ENCODE measurements at places on chromosomes 1 and 21.
A peak's percentile ranks its signal among the peaks of the same experiment; 100 is the strongest.

GRCh38 chr1:16248603-16249516 is 11.9 kb upstream of the CPLANE2 start:
- peaks cover 16% of the 10 kb centered on the region for H3K4me1 ChIP-seq
- no peak for DNase-seq
- peak overlapping the region; percentile 13 for H3K27ac ChIP-seq
- H3K27me3 ChIP-seq, result no peaks in the 10 kb centered on the region
- H3K4me3 ChIP-seq, result no peak overlapping the region
- H3K36me3 ChIP-seq, result peaks cover 20% of the 10 kb centered on the region

DNA sequence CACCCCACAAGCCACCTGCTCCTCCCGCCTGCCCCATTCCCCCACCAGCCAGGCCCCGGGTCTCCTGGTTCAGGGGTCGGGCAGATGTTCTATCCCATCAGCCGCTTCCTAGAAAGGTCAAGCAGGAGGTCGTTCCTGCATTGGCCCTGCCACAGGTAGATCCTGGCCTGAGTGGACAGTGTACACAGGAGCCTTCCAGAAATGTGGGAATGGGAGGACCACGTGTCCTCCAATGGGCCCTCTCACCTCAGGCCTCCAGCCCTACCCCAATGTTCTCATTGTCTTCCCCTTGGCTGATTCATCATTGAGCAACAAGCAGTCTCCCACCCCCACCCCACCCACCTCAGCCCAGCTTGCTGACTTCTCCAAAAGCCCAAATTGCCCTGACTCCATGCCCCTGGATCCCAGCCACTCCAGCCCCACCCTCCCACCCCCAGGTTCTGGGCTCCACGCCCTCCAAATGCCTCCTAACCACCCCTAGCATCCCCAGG is 2.1 kb downstream of the S100A16 start:
- H3K27ac ChIP-seq, result peak overlapping the region; percentile 98
- H3K27me3 ChIP-seq, result no peaks in the 10 kb centered on the region
- H3K4me1 ChIP-seq, result peaks cover 30% of the 10 kb centered on the region

DNA sequence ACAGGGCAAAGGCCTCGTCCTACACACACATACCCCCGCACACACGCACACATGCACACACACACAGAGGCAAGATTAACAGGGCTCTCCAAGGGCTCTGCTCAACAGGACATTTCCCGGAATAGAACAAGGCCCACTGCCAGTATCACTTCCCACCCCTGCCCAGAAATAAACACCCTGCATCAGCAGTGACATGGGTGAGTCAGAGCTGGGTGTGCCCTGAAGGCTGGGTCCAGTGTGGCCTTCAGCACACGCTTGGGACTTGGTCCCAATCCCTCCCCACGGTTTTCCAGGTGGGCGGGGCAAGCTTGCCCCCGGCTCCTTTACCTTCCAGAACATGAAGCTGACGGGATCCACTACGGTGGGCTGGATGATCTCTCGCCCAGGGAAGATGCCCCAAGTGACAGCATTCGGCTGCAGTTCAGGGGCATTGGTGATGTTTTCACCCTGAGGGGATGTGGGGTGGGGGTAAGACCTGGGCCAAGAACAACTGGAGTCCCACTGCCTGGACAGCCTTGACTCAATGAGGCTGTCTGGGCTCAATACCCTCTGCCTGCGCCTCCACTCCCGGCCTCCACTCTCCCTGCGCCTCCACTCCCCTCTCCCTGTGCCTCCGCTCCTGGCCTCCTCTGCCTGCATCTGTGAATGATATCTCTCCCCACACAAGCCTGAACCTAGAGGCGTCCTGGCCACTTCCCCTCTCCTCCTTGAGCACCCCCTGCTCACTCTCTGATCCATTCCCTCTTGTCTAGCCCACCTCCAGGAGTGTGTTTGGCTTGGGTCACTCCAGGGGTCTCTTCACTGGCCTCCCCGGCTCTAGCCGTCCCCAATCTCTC is 14.7 kb downstream of the MTHFR start:
- no peak for DNase-seq
- H3K27me3 ChIP-seq, result no peaks in the 10 kb centered on the region
- no peak overlapping the region for H3K4me3 ChIP-seq
- peaks cover 26% of the 10 kb centered on the region for H3K36me3 ChIP-seq

- H3K27ac ChIP-seq, result peak overlapping the region; percentile 3
- H3K27me3 ChIP-seq, result no peaks in the 10 kb centered on the region
- no peaks in the 10 kb centered on the region for H3K36me3 ChIP-seq
Observed at GRCh38 chr1:157965584-157965983, 27.9 kb upstream of the KIRREL1 start.

GRCh38 chr1:89812992-89813391 is 7.8 kb upstream of the LRRC8D start:
- no peaks in the 10 kb centered on the region for H3K36me3 ChIP-seq
- H3K27me3 ChIP-seq, result no peaks in the 10 kb centered on the region
- no peak overlapping the region for H3K27ac ChIP-seq

- no peak for DNase-seq
- no peak overlapping the region for H3K4me3 ChIP-seq
- H3K4me1 ChIP-seq, result no peaks in the 10 kb centered on the region
- H3K27me3 ChIP-seq, result no peaks in the 10 kb centered on the region
Observed at GRCh38 chr21:46368533-46369285, 44.8 kb downstream of the PCNT start.

DNA sequence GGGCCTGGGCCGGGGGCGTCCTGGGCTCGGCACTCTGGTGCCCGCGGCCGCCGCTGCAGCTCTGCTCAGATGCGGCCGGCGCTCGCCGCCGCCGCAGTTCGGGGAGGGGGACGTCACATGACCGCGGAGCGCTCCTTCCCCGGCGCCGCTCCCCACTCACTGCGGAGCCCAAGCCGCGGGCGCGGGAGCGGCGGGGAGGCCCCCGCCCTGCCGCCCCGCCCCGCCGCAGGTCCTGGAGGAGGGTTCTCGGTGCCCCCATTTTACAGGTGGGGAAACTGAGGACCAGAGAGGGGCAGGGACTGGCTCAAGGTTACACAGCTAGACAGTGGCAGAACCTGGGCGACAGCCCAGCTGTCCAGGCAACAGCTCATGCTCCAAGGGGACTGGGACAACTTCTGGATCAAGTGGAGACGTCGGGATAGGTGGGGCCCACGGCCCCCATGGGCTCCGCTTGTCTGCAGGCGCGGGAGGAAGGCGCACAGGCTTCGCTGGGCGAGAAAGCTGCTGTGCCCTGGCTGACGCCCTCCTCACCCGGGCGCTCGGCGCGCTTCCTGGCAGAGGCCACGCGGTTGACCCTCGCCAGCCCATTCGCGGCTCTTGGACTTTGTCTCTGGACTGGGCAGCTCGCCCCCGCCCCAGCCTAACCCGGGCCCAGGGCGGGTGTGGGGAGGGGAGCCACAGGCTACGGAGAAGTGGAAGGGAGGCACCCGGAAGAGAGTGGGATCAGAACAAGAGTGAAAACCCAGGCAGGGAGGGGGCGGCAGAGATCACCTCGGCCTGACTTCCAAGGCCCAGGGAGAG is at the start of gene RAP1GAP:
TSS of gene RAP1GAP (minus strand) at position 100 of the 801 bp plus-strand sequence. CDS start 49,325 bp downstream, outside the sequence.
- H3K36me3 ChIP-seq, result no peaks in the 10 kb centered on the region
- H3K4me1 ChIP-seq, result no peaks in the 10 kb centered on the region
- no peak within 1 kb of the TSS for H3K4me3 ChIP-seq
- no peak within 1 kb of the TSS for H3K27ac ChIP-seq
- H3K27me3 ChIP-seq, result peaks cover 17% of the 10 kb centered on the region

DNA sequence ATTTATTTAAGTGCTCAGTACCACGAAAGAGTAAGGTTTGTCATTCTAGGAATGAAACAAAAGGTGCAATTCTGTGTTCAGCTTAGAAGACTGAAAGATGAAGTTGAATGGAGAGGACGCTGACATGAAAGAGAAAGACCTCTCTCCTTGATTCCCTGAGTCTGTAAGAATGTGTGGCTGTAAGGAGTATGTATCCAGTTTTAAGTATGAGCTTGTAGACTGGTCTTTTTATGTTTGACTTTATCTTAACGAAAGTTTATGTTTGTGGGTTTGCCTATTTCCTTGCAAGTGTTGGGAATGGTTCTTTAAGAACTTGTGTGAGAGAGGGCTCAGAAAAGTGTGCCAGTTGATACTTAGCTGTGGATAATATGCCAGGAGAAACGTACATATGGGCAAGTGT is 1.4 kb downstream of the CHD1L start:
- DNase-seq, result no peak
- peaks cover 16% of the 10 kb centered on the region for H3K4me1 ChIP-seq
- H3K27me3 ChIP-seq, result no peaks in the 10 kb centered on the region
- peak overlapping the region; percentile 94 for H3K4me3 ChIP-seq

DNA sequence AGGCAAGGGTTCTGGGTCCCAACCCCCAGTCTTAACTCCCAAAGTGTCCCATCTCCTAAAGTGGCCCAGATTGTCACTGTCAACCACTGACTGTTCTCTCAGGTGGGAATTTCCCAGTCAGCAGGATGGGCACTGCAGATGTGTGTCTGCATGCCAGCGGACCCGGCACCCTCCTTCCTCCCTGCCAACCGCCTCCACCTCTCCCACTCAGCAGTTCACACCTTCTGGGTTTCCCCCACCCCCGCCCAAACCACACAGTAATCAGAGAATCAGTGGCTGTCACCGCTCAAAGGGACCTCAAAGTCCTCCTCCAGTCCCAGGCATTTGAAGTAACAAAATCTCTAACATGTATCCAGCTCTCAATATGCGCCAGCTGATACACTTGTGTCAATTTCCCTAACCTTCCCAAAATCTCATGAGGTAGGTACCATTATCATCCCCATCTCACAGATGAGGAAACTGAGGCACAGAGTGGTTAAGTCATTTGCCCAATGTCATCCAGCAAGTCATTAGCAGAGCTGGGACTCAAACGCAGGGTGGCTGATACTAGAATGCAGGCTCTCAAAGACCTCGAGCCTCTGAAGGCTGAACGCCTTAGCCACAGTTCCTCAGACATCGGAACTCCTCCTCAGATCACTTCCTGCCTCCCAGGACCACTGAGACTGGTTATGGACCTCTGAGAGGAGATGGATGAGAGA is 4.8 kb downstream of the RUNX3 start:
- peaks cover 54% of the 10 kb centered on the region for H3K27me3 ChIP-seq
- DNase-seq, result no peak
- no peak overlapping the region for H3K27ac ChIP-seq

- H3K4me3 ChIP-seq, result no peak overlapping the region
- no peaks in the 10 kb centered on the region for H3K27me3 ChIP-seq
- peak overlapping the region; percentile 98 for H3K27ac ChIP-seq
- peaks cover 39% of the 10 kb centered on the region for H3K4me1 ChIP-seq
- H3K36me3 ChIP-seq, result no peaks in the 10 kb centered on the region
Observed at GRCh38 chr1:8660411-8660828, 157.0 kb downstream of the RERE start.

- no peaks in the 10 kb centered on the region for H3K36me3 ChIP-seq
- no peak overlapping the region for H3K4me3 ChIP-seq
- H3K27ac ChIP-seq, result no peak overlapping the region
- H3K4me1 ChIP-seq, result no peaks in the 10 kb centered on the region
- H3K27me3 ChIP-seq, result no peaks in the 10 kb centered on the region
Observed at GRCh38 chr1:231899046-231899445, 272.5 kb downstream of the DISC1 start.

GRCh38 chr1:15938628-15939161 is 37.2 kb downstream of the ZBTB17 start:
- H3K27me3 ChIP-seq, result no peaks in the 10 kb centered on the region
- no peak for DNase-seq
- no peak overlapping the region for H3K4me3 ChIP-seq
- H3K36me3 ChIP-seq, result peaks cover 92% of the 10 kb centered on the region

- no peak for DNase-seq
- H3K36me3 ChIP-seq, result peaks cover 47% of the 10 kb centered on the region
- no peak overlapping the region for H3K4me3 ChIP-seq
- no peaks in the 10 kb centered on the region for H3K27me3 ChIP-seq
- no peaks in the 10 kb centered on the region for H3K4me1 ChIP-seq
- no peak overlapping the region for H3K27ac ChIP-seq
Observed at GRCh38 chr1:35173909-35174540, 18.9 kb downstream of the SFPQ start.

DNA sequence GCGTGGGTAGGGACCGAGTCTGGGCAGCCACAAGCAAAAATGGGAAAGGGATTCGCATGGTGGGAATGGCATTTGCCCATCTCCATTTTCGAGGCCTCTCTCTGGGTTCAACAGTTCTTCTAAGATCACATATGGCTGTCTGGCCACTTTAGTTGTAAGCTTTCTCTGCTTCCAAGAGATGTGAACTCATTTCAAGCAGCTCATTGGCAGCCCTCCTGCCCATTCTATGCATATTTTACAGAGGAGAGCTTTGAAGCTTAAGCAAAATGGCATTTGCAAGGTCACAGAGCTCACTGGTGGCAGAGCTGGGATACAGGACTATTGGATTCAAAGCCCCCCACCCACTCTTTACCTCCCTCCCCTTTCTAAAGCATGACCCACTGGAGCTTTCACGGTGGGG is 93.7 kb downstream of the HHIPL2 start:
- H3K4me1 ChIP-seq, result peaks cover 4% of the 10 kb centered on the region
- H3K27ac ChIP-seq, result no peak overlapping the region
- DNase-seq, result no peak
- H3K4me3 ChIP-seq, result no peak overlapping the region
- H3K36me3 ChIP-seq, result no peaks in the 10 kb centered on the region
- H3K27me3 ChIP-seq, result no peaks in the 10 kb centered on the region

GRCh38 chr1:66332548-66332901 is 201.4 kb upstream of the SGIP1 start:
- DNase-seq, result no peak
- no peak overlapping the region for H3K4me3 ChIP-seq
- no peaks in the 10 kb centered on the region for H3K27me3 ChIP-seq
- no peaks in the 10 kb centered on the region for H3K36me3 ChIP-seq
- no peak overlapping the region for H3K27ac ChIP-seq

GRCh38 chr1:228374711-228375577 is 31.7 kb downstream of the TRIM11 start:
- H3K4me3 ChIP-seq, result no peak overlapping the region
- no peaks in the 10 kb centered on the region for H3K4me1 ChIP-seq
- no peak for DNase-seq
- no peaks in the 10 kb centered on the region for H3K36me3 ChIP-seq
- no peaks in the 10 kb centered on the region for H3K27me3 ChIP-seq
- H3K27ac ChIP-seq, result no peak overlapping the region

DNA sequence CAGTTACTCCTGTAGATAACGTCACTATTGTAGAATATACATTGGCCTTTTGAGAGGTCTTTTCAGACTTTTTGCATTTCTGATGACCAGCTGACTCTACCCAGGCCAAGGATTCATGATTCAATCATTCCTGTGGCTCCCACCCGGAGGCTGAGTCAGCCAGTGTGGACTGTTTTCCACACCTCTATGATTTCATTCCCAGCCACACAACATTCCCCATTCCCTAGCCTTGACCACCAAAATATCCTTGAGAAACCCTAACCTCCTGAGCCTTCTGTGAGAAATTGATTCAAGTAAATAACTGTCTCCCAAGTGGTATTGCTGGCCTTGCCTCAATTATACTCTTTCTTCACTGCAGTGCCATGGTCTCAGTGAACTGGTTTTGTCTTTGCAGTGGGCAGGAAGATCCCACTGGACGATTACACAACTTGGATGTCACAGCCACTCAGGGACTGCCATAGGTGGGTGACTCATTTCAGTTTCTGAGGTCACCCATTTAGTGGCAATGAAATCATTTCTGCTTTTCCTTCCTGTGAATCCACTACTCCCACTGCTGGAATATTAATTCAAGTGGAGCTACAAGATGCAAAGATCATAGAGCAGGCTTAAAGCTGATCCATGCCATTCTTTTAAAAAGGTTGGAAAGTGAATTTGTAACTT is 518.6 kb upstream of the ZP4 start:
- H3K27ac ChIP-seq, result no peak overlapping the region
- H3K4me1 ChIP-seq, result no peaks in the 10 kb centered on the region
- DNase-seq, result no peak

- no peaks in the 10 kb centered on the region for H3K36me3 ChIP-seq
- no peak overlapping the region for H3K4me3 ChIP-seq
- DNase-seq, result no peak
- H3K27me3 ChIP-seq, result no peaks in the 10 kb centered on the region
Observed at GRCh38 chr1:94608852-94609530, 67.4 kb upstream of the F3 start.

- H3K27me3 ChIP-seq, result no peaks in the 10 kb centered on the region
- no peaks in the 10 kb centered on the region for H3K4me1 ChIP-seq
- no peak overlapping the region for H3K27ac ChIP-seq
- DNase-seq, result no peak
- H3K36me3 ChIP-seq, result peaks cover 48% of the 10 kb centered on the region
Observed at GRCh38 chr1:28037946-28038345, 50.5 kb downstream of the EYA3 start.
